ENCODE measurements at places on chromosomes 2 and 18.

DNA sequence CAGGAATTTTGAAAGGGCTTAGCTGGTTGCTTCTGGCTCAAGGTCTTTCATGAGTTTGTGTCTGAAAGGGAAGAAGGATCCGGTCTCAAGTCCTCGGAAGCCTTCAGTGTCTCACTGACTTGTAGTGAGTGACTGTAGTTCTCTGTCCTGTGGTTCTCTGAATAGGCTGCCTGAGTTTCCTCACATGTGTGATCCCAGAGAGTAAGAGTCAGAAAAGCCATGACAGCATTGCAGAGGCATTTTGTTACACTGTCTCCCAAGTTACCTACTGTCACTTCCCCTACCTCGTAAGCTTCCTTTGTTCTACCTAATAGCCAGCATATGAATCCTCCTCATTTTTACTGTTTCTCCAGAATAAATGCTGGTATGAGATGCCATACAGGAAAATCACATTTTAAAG is 709.1 kb upstream of the CHAC2 start:
- no peak for DNase-seq

DNA sequence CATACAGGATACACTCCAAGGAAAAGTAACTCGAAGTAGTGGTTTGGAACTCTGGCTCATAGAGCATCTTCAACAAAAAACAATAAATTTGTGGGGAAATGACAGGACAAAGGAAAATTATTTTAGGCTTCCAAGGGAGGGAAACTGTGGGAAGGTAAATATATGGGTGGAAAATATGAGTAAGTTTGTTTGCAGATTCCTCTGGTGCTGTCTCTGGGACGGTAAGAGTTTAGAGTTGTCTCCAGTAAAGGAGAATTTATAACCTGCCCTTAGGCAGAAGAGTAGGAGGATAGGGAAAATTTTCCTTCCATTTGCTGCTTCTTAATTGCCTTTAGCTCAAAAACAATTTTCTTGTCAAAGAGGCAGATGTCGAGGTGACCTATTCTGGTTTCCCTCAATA is 19.3 kb downstream of the HNMT start:
- no peak for DNase-seq

DNA sequence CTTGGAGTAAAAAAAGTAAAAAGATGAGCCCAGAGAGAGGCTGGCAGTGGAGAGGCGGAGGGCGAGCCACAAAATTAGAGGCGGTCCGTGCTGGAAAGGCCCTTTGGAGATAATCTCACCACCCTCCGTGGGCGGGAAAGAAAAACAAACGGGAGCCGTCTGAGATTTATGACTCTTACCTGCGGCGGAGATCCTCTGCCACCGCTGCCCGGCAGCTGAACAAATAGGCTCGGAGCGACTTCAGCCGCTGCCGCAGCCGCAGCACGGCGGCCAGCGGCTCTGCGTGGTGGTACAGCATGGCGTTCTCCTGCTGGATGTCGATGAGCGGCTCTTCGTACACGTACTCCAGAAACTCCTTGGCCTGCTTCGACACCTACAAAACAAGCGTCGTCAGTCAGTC is 94.6 kb downstream of the PLEKHM3 start:
- DNase-seq: no peak

DNA sequence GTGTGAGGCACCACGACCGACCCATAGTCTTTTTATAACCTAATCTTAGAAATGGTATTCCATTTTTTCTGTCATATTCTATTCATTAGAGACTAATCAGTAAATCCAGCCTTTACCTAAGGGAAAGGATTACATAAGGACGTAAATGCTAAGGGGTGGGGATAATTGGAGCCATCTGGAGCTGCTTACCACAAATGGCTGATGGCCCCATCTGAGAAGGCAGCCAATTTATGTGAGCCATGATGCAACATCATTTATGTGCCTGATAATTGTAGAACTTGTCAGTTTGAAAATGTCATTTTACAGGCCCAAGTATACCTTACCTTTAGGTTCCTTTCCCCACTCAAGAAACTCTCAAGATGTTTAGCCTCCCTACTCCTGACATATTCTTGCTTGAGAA is 44.0 kb downstream of the ARHGEF33 start:
- DNase-seq: no peak

- DNase-seq: no peak
These were observed 2.8 kb upstream of the IL1RL2 start for GRCh38 chr2:102184018-102184417.

DNA sequence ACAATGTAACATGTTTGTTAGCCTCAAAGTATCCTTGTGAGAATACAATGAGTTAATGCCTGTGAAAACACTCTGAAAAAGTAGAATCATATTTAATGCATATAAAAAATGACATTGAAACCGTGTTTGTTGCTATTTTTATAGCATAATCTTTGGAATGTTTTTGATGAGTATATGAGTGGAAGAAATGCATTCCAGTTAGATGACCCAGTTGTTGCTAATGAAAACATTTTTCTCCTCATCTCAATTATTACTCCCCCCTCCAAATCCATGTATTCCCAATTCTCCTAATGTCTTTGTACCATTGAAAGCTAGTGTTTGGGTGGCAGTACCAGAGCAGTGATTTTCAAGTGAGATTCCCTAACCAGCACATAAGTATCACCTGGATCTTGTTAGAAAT is 67.1 kb upstream of the DSEL start:
- DNase-seq: no peak

- DNase-seq: no peak
These were observed 18.1 kb downstream of the PPM1B start for GRCh38 chr2:44186810-44187209.

DNA sequence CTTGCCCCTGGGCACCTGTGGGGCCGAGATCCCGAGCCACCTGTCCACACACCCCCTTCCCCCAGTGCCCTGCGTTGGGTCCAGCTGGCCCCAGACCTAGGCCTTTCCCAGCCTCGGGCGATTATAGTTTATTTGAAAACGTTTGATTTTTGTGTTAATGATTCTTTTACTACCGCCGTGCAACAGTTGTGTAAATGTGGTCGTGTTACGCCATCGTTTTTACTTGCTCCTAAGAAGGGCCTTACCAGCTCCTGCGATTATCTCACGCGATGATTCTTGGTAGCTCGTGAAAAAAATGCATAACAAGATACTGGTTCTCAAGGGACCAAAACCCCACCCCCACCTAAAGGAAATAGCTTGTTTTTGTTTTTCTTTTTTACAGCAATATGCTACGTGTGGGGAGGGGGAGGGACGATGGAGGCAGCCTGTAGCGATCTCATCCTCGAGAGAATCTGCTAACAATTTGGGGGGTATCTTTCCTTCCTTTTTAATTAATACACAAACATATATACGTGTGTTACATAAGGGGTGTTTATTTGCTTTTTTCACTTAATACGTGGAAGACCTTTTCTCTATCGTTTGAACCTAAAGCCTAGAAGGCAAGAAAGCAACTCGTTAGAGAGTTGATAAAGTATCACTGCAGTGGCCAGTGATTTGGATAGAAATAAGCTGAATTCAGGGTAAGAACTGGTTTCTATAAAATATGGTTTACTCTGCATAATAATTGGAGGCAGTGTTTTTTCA is 1.0 kb downstream of the ZDBF2 start:
- DNase-seq: no peak

- no peak for DNase-seq
These were observed 80.5 kb downstream of the AAK1 start for GRCh38 chr2:69563021-69563420.

DNA sequence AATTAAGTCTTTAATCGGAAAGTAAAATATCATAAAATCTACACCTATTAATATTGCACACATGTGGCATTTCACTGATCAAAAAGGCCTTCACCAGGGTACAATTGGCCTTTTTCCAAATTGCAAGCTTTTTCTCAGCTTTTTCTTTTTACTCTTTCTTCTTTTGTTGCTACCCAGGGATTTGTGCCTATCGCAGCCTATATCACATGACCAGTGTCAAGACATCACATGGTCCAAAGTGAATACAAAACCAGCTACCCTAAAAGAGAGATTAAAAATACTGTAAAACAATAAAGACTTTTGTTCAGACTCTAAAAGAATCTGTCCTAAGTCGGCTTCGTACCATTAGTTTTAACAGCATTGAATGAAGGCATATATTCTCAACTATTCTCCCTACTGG is 15.0 kb upstream of the OTX1 start:
- DNase-seq: no peak

- DNase-seq: no peak
These were observed 127.7 kb downstream of the DYSF start for GRCh38 chr2:71581026-71581425.

DNA sequence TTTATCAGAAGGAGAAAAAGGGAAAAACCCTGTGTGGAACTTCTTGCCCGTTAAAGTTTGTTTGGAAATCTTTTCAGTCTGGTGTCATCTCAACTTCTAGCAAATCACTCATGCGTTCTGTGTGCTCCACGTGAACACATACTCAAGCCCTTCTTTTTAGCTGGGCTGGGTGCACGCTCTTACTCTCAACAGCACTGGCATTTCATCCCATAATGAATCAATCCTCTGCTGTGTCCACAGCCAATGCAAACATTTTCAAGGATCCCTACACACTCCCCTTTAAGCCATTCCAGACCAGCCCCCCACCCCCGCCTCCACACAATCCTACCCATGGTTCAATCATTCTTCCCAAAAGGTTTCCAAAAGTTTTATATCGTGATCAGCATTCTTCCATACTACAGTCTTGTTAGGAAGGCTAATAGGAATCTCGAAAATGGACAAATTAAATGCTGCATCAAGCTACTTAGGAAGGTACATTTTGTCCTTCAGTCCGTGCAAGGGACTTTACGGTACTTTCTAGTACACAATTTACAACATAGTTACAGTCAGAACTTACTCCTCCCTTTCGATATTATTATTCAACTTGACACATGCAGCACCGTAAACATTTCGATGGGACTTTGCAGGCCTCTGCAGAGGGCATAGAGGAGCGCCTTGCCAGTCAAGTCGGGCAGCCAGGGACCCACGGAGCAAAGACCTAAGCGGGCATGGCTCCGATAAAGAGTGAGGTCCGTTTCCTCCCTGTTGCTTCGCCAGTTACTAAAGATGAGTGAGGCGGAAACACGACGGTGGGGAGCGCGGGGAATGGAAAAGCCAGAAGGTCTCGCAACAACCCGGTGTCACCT is 1.4 kb downstream of the PTGR3 start:
- DNase-seq: no peak

DNA sequence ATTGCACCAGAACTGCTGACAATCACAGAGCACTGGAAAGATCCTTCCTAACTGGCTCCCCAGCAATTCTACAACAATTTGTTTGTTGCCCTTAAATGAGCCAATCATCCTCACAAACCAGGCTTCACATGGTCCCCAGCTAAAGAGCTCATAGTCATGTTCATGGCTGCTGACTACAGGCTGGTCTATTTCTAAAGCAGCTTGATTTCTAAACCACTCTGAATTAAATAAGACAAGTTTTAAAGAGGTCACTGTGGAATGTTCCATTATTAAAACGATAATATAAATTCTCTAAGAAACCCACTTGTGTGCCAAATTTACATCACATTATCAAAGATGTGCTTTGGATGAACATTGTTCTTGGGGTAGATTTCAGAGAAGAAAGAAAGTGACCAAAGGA is 110.7 kb downstream of the COPS8 start:
- no peak for DNase-seq

DNA sequence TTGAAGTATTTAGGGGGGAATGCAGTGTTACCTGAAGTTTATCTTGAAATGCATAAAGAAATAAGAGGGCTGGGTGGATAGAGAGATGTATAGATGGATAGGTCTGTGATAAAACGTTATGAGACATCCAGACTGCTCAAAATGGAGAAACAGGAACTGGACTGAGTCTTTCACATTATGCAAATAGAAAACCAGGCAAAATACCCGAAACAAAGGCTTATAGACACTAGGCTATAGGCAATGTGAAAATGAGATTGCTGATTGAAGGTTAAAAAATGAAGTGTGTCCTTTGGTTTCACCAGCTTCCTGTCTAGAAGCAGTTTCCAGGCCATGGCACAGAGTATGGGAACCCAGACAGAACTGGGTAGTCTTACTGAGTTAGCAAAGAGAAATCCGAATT is 24.9 kb upstream of the SLC3A1 start:
- no peak for DNase-seq

DNA sequence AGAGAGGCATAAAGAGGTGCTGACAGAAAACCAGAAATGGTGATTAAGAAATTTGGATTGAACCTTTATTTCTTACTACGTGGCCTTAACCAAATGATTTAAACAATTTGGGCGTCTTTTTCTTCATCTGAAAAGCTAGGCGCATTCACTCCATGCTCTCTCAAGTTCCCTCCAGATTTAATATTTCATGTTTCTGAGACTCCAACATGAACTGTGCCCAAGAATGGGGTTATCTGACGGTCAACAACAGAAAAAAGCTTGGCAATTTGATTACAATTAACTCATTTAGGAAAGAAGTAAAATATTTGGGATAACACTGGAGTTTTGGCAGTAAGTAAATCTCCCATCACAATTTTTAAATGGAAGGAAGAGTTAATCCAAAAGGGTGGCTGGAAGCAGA is 345.4 kb downstream of the ARHGAP15 start:
- no peak for DNase-seq

DNA sequence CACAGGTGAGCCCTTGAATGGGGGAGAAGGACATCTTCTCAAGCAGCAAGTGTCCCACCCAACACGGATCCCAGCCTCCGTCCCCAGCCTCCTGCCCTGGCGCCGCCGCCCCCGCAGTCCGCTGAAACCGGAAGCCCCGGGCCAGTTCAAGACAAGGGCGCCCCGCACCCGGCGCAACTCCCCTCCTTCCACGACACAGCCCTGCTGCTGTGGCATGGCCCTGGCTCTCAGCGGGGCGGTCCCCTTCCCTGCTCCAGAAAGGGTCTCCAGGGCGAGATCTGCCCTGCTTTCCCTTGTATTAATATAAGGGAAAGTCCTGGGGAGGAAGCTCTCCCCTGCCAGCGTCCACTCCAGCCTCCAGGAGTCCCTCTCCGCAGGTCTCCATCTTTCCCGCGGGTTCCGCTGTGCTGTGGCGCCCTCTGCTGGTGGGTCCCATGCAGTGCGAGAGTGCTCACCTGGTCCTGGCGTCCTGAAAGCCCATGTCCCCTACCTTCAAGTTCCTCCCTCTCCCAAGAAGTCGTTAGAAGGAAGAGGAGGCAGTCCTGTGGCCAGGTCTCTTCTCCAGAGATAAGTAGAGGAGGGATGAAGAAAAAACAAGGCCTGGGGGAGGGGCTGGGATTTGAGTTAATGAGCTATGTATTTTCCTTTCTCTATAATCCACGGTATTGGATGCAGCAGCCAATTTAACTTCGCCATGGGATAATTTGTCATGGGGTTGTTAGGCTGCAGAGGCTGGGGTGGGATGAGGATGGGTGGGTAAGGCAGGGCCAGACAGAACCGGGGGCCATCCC is 176.0 kb downstream of the SMAD2 start:
- DNase-seq: no peak

Data from RWPE2 (cell line).